ENCODE measurements at places on chromosomes 11 and 22.
A peak's percentile ranks its signal among the peaks of the same experiment; 100 is the strongest.

- no peak for DNase-seq
These were observed 76.1 kb downstream of the SERGEF start for GRCh38 chr11:17936790-17937189.

- DNase-seq, result peak; percentile 40
These were observed 10.3 kb upstream of the MB start for GRCh38 chr22:35627267-35628041.

DNA sequence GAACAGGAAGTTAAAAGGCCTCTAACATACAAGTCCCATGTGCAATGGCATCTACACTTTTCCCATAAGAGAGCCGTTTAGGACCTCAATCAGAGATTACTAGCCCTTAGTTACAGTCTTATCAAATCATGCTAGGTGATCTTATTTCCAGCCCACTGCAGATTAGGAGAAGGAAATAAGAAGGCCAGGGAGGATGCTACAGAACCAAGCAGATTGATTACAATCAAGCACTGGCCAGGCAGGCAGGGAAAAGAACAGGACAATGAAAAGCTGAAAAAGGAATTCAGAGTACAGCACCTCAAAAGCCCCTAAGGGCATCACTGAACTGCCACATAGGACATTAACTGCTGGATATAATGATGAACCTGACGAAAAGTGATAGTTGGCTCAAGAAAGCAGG is 73.0 kb downstream of the CLPB start:
- no peak for DNase-seq

GRCh38 chr11:64384028-64384737 is 25.2 kb downstream of the RPS6KA4 start:
- no peak for DNase-seq

GRCh38 chr11:93659841-93660240 is 1.6 kb upstream of the CEP295 start:
- DNase-seq, result no peak

Data from stimulated activated CD8-positive, alpha-beta memory T cell treated with anti-CD3 and anti-CD28 coated beads, Interleukin-4, amount 100 ng/mL, for 4 hours (primary cell).